ENCODE measurements at places on chromosomes 7 and 10. TPM values are rescaled to one million over a fixed set of nuclear protein-coding genes. Genes with fewer than 3 reads are reported as not detected.

DNA sequence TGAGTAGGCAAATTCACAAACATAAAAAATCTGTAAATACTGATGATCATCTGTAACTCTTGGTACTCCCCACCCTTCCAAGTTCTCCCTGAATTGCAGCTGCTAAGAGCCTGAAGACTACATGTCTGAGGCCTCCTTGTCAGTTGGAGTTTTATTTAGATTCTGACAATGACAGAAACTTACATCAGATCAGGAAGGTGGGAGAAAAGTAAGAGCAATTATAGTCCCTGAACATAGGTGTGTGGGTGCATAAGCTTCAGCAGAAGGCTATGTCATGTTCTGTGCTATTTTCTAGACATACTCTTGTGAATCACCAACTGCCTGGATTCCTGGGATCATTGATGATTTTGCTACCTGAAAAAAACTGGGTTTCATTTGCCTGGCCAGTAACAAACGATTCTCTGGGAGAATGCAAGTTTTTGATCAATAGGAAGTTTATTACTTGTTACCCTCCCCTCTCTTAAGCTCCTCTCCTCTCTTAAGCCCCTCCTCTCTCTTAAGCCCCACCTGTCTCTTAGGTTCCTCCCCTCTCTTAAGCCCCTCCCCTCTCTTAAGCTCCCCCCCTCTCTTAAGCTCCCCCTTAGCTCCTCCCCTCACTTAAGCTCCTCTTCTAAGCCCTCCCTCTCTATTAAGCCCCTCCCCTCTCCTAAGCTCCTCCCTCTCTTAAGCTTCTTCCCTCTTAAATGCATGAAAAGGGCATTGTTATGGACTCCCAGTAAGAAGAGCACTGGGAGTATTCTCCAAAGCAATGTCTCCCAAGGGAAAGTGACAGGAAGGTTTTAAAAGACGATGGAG is 1183.4 kb upstream of the AUTS2 start:
- DNase-seq, result no peak

HOXA3 gene
- polyA plus RNA-seq, result 14.3 TPM

DNA sequence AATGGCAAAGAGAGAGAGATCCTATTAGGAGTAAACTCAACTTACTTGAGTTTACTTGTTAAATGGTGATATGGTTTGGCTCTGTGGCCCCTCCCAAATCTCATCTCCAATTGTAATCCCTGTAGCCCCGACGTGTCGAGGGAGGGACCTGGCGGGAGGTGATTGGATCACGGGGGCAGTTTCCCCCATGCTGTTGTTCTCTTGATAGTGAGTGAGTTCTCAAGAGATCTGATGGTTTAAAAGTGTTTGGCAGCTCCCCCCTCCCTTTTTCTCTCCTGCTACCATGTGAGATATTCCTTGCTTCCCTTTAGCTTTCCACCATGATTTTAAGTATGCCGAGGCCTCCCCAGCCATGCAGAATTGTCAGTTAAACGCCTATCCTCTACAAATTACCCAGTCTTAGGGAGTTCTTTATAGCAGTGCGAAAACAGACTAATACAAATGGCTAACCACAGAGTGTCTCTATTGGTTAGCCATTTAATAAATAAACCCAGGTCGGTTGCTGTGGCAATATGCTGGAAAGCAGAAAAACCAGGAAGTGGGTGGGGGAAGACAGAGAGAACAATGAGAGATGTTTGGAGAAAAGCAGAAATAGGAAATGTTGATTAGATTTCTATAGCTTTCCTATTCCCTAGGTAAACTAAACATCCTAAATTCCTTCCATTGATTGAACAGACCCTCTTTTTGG is 3.0 kb upstream of the STMP1 start:
- no peak for DNase-seq

GLI3 gene
- polyA plus RNA-seq, result 10.8 TPM

EZH2 gene
- 20.1 TPM for polyA plus RNA-seq

DOCK4 gene
- polyA plus RNA-seq, result 7.5 TPM

- DNase-seq, result no peak
Observed at GRCh38 chr7:76403780-76404494, 5.6 kb downstream of the SSC4D start.

DNA sequence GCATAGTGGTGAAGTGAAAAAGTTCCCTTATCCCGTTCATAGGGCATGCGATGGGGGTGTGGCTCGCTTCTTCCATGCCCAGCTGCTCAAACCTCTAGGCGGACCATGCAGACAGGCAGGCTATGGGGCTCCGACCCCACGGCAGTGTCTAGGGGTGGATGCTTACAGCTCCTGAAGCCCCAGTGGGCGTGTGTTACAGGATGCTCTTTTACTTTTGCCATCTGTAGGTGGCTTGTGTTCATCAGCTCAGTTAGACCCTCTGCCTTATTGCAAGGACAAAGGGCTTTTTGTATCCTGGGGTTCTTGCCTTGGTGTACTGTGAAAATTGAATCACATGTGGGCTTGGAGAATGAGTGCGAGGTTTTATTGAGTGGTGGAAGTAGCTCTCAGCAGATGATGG is at the start of gene MYL10:
Gene MYL10, minus strand, starts transcription at position 126 of the 400 bp plus-strand sequence. CDS start 178 bp downstream, outside the sequence.
- DNase-seq, result no peak

GRCh38 chr10:42952349-42952748 is 124.5 kb upstream of the RET start:
- no peak for DNase-seq

GRID2IP gene
- 0.10 TPM for polyA plus RNA-seq

GRCh38 chr7:116573541-116573940 is 48.7 kb downstream of the CAV1 start:
- no peak for DNase-seq

- DNase-seq, result no peak
Observed at GRCh38 chr10:96752375-96752774, 32.1 kb upstream of the PIK3AP1 start.

GRCh38 chr10:124647421-124648130 is 96.6 kb downstream of the FAM53B start:
- no peak for DNase-seq

GRCh38 chr7:80703272-80703671 is 64.8 kb downstream of the CD36 start:
- DNase-seq, result no peak

HOXA10 gene
- polyA plus RNA-seq, result 23.8 TPM

GRCh38 chr10:89296220-89296648 is 5.6 kb upstream of the IFIT2 start:
- DNase-seq, result no peak

DNA sequence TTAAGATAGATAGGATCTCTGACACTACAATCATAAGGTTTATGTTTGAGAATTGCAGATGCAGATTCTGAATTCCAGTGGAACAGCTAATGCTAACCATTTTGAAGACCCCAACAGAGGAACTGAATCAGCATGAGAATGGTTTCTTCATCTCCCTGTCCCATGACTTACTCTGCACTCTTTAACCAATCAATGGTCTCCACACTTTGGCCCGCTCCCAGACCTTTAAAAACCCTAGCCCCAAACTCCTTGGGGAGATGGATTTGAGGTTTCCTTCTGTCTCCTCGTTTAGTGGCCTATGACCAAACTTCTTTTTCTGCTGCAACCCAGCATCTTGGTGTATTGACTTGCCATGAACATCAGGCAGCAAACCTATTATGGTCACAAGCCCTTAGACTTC is 804.9 kb downstream of the LRMDA start:
- DNase-seq, result no peak

DNA sequence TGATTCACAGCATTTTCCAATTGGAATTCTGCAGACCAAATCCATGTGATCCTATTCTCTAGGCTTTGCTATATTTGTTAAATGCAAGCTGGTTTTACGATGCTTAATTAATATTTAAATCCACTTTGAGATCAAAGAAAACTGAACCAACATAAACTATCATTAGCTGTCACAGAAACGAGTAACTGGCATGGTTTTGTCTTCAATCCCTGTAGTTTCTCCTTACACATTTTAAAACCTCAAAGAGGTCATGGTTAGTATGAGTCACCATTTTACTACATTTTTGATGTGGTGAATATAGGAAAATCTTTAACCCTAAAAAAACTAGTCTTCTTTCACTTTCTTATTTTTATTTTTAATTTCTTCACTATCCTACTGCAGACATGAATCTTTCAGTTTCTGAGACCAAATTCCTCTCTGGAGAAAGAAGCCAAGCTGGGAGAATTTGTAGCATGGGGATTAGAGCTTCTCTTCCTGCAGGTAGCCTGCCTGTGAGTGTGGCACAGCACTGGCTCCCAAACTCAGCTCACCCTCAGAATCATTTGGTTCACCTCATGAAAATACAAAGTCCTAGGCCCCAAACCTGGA is 8.7 kb upstream of the LIPM start:
- DNase-seq, result no peak
